Aorta (tissue), 5 donors: ENCODE measurements at places on chromosomes 3 and 15. TPM values are rescaled to one million over a fixed set of nuclear protein-coding genes. Genes with fewer than 3 reads are reported as not detected.

- H3K27ac ChIP-seq: no peak overlapping the region
- DNase-seq: no peak
- H3K4me1 ChIP-seq: peaks cover 9% of the 10 kb centered on the region
- no peaks in the 10 kb centered on the region for H3K27me3 ChIP-seq
Measured at GRCh38 chr3:21673393-21673792, 77.6 kb downstream of the ZNF385D start.

DNA sequence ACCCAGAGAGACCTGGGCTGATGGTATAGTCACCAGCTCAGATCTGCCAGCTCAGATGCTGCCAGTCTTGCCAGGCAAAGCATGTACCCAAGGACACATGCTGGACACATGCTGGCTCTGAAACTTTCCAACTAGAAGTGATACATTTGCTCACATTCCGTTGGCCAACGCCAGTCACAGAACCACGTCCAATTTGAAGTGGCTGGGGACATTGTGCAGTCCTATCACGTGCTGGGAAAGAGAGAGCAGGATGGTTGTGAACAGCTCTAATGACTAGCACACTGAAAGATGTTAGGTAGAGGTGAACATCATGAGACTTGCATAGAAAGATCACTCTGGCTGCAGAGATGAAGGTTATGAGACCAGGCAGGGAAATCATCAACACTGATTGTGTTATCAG is 308.5 kb upstream of the ROPN1 start:
- no peaks in the 10 kb centered on the region for H3K27me3 ChIP-seq
- peaks cover 4% of the 10 kb centered on the region for H3K36me3 ChIP-seq
- DNase-seq: no peak

- H3K4me1 ChIP-seq: no peaks in the 10 kb centered on the region
- no peak for DNase-seq
- H3K27me3 ChIP-seq: no peaks in the 10 kb centered on the region
- no peak overlapping the region for H3K27ac ChIP-seq
- no peak overlapping the region for H3K4me3 ChIP-seq
Measured at GRCh38 chr3:116394365-116394764, 50.9 kb downstream of the LSAMP start.

Gene PP2D1
- not detected for total RNA-seq

Gene HGD
- total RNA-seq: 0.39 TPM
